GDM1 (cell line): ENCODE measurements at places on chromosomes 13 and 19.

DNA sequence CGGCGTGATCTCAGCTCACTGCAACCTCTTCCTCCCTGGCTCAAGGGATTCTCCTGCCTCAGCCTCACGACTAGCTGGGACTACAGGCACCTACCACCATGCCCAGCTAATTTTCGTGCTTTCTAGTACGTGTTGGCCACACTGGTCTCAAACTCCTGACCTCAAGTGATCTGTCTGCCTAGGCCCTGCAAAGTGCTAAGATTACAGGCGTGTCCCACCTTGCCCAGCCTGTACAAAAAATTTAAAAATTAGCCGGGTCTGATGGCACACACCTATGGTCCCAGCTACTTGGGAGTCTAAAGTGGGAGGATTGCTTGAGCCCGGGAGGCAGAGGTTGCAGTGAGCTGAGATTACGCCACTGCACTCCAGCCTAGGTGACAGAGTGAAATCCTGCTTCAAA is 4.7 kb upstream of the MEX3D start:
- no peak for DNase-seq

DNA sequence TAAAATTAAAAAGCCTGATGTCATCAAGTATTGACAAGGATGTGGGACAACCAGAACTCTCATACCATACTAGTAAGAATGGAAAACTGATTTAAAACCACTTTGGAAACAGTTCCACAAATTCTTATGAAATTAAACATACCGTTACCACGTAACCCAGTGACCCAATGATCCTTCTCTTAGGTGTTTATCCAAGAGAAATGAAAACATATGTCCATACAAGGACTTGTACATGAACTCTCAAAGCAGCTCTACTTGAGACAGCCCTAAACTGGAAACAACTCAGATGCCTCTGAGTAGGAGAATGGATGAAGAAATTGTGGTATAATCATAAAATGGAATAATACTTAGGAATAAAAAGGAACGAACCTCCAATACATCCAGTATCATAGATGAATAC is 27.6 kb downstream of the SLC6A16 start:
- no peak for DNase-seq

GRCh38 chr19:8132858-8133458 is 16.4 kb downstream of the FBN3 start:
- DNase-seq, result no peak

DNA sequence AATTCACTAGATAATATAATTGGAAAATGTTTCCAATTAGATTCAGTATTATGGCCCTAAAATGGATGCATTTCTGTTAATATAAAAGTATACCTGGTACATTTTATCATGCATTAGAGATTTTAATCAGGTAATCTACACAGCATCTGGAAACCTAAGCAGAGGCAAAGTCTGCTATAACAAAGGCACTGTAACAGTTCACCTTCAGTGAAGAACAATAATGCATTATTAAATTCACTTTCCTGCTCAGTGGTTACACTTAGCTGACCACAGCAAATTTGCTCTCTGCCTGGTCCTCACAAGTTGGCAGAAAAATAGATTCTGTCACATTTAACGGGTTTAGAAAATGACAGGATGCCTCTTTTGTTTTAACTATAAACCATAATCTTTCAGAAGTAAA is 326.9 kb downstream of the DACH1 start:
- no peak for DNase-seq

GRCh38 chr19:35955881-35956634 is 19.9 kb downstream of the LRFN3 start:
- no peak for DNase-seq
